Stimulated activated CD8-positive, alpha-beta memory T cell treated with anti-CD3 and anti-CD28 coated beads, Interleukin-4, amount 100 ng/mL, for 48 hours (primary cell): ENCODE measurements at places on chromosomes 4 and X.

- DNase-seq = no peak
Observed at GRCh38 chrX:1719270-1719669, 104.4 kb downstream of the ASMT start.

GRCh38 chr4:93835929-93836328 lies 7.4 kb downstream of the ATOH1 start:
- no peak for DNase-seq

GRCh38 chr4:56828784-56829535 lies 7.5 kb upstream of the SPINK2 start:
- DNase-seq = no peak

DNA sequence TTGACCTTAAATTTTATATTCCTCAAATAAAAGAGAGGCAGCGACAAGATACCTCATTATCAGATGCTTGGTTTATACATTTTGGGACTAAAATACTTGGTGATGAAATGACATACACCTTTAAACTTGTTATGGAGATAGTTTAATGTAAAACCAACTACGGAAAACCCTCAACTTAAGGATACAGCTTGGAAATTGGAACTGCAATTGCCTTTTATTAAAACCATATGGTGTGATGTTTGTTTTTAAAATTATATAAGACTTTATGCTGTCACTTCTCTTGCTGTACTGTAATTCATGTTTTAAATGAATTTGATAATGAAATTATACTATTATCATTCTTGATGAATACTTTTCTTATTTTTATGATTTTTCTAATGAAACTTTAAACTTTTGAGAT lies 25.9 kb downstream of the METTL14 start:
- DNase-seq = no peak

DNA sequence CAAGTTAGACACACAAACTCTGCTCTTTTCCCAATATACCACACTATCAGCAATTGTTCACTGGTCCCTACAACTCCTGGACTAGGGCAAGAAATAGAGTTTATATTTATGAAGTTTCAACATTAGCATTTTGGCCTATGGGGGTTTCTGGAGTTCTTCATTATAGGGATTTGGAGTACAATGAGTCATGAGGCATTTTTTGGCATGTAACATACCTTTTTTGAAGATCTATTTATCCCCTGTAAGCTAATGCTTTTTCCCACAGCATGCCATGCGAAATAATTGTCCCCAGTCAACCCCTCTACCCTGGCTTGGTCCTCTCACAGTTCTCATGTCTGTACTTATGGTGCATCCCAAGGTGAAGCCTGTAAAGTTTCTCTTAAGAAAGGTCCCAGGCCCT lies 36.7 kb upstream of the EDA2R start:
- no peak for DNase-seq

- no peak for DNase-seq
Observed at GRCh38 chr4:12122316-12122715, 693.6 kb upstream of the HS3ST1 start.

DNA sequence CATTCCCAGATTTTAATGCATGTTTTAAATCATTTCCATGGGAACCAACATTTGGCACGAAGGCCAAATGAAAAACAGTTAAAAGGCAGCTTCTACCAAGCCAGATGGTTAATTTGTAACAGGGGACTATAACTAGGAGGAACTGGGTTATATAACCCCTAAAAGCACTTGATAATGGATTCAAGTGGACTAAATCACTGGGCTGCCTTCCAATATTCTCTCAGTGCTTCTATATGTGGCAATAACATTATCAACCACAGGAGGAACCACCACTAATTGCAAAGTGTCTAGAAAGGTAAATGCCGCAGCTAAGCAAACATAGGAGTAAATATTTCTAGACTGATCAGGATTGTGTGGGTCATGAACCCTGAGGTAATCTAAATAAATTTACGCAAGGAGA lies 391.5 kb downstream of the UBE2NL start:
- no peak for DNase-seq

DNA sequence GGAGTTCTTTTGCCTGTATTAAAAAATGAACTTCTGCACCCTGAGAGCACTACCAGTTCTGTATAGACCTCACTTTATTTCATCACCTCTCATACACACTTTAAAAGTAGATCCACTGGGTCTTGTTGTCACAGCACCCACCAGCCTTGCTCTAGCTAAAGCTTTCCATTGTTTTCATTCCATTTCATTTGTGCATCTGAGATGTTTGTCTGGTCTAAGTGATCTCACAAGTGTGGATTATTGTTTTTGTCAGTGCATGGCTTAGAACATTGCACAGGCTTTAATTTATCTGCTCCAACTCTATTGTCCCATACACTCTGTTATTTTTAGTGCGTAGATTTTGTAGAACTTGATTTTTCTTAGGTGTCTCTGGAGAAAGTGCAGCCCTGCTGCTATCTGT lies 1157.5 kb upstream of the PABPC4L start:
- DNase-seq = no peak

DNA sequence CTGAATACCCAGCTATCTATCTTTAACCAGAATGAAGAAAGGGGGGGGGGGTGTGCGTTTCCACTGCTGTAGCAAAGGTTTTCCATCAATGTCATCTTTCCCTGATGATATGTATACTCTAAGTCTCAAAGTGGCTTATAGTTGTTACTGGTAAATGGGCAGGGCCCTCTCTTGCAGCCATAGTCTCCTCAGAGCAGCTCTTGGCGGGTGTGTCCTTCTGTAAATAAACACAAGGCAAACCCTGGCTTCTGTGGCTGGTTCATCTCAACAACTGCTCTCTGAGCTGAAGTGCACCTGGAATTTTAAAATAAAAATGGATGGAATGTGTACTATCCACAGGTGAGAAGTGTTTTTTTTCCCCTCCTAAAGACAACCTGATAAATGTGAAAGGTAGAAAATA lies 57.5 kb upstream of the SCML1 start:
- no peak for DNase-seq

DNA sequence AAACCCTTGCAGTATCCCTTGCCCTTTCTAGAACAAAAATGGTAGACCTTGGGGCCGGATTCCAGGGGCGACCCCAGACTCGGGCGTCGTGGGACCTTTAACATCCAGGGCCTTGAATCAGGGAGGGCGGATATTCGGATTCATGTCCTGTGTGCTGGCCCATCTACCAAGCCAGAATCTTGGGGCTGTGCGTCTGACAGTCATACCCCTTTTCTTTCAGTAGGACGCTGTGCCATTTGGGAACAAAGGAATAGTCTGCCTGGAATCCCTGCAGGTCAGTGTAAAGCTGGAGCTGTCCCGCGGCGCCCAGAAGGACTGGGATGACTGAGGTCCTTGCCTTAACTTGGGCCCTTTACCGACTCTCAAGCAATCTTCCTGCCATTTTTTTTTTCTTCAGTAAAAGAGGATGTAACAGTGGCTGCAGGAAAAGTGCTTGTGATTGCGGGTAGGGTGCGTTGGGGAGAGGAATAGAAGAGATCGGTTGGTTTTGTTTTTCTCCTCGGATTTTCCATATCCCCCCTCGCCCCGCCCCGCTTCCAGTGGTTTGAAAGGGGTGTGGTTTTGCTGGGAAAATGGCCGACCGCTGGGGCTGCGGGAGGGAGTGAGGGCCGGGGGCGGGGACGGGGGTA lies 518 bp downstream of the ARMCX1 start:
- peak; percentile 26 for DNase-seq

DNA sequence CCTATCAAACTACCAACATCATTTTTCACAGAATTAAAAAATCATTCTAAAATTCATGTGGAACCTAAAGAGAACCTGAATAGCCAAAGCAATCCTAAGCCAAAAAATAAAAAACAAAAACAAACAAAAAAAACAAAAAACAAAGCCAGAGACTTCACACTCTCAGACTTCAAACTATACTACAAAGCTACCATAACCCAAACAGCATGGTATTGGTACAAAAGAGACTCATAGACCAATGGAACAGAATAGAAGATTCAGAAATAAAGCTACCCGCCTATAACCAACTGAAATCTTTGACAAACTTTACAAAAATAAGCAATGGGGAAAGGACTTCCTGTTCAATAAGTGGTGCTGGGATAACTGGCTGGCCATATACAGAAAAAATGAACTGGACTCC lies 152.3 kb upstream of the SMIM31 start:
- no peak for DNase-seq

DNA sequence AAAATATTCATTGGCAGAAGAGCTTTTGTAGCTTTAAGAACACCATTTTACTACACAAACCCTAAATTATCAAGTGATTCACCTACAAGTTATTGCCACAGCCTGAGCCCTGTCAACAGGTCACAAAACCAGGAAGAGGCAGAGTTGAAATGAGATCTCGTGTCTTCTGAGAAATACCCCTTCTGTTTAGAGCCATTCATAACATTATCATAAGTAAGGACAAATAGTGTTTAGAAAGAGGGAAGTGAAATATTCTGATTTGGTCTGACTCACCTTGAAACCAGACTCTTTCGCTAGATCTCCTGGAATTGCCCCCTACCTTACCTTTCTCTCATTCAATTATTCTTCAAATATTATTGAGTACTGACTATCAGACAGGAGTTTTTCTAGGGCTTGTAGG lies 5.9 kb downstream of the ETDB start:
- no peak for DNase-seq

DNA sequence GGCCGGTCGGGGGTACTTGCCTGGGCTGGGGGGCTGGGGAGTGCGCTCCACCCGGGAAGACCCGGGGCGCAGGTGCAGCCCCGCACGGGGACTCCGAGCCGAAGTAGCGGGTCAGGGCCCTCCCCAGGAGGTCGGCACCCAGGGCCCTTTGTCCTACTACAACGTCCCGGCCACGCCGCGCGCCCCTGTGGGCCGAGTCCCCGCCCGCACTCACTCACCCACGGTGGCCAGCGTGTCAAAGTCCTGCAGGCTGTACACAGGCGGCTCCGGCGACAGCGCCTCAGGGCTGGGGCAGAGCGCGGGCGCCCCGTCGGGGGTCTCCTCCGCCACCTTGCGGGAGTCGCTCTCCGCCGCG lies 602 bp downstream of the PRKX start:
- peak; percentile 29 for DNase-seq

GRCh38 chr4:31045724-31046318 lies 325.7 kb downstream of the PCDH7 start:
- no peak for DNase-seq

GRCh38 chr4:22416403-22416802 lies 99.5 kb downstream of the ADGRA3 start:
- no peak for DNase-seq

GRCh38 chr4:155772459-155773195 lies 13.8 kb downstream of the GUCY1B1 start:
- DNase-seq = no peak

DNA sequence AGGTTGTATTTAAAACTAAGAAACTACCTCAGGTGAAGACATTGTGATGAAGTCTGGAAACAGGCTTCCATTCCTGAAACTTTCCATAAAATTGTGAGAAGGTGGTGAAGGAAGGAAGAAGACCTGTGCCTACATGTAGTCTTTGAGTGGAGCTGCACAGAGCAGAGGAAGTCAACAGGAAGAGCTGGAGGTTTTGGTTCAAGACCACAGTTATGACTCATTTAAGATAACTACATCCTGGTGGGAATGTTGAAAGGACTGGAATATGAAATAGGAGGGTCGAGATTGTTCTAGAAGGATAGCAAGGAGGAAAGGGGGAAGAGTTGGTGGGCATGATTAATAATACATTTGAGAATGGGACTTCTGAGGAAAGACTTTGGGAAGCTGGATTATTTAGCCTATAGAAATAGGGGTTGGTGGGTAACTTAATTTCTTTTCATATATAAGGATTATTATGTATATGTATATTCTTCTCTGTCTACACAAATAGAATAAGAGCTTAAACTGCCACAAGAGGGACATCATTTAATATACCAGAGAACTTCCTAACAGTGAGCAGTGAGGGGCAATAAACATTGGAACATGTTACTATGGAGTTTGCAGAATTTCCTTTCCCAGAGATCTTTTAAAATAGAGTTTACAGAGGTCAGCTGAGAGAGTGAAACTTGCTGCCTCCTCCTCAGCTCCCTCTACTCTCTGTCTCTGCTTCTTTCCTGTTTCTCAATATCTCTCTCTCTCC lies 23.5 kb downstream of the AWAT2 start:
- DNase-seq = no peak

- no peak for DNase-seq
Observed at GRCh38 chrX:40434443-40434842, 146.3 kb upstream of the ATP6AP2 start.

DNA sequence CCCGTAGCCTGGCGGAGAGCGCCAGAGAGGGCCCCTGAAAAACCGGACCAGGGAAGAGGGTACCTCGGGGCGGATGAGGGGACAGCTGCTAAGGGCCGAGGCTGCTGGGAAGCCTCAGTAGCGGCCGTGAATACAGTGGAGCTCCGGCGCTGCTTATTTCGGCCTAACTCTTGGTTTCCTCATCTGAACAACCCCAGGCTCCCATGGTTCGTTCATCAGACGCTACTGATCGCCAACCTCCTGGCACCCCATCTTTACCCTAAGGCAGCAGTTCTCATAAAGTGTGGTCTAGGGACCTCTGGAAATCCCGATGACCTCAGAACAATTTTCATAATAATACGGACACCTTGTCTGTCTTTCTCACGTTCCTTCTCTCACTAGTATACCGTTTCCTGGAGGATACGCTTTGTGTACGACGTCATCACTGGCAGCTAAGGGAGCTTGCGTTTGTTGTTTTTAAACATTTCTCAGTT lies 645 bp upstream of the RAB28 start:
- DNase-seq = no peak

- no peak for DNase-seq
Observed at GRCh38 chr4:20480165-20480947, 219.9 kb upstream of the PACRGL start.

DNA sequence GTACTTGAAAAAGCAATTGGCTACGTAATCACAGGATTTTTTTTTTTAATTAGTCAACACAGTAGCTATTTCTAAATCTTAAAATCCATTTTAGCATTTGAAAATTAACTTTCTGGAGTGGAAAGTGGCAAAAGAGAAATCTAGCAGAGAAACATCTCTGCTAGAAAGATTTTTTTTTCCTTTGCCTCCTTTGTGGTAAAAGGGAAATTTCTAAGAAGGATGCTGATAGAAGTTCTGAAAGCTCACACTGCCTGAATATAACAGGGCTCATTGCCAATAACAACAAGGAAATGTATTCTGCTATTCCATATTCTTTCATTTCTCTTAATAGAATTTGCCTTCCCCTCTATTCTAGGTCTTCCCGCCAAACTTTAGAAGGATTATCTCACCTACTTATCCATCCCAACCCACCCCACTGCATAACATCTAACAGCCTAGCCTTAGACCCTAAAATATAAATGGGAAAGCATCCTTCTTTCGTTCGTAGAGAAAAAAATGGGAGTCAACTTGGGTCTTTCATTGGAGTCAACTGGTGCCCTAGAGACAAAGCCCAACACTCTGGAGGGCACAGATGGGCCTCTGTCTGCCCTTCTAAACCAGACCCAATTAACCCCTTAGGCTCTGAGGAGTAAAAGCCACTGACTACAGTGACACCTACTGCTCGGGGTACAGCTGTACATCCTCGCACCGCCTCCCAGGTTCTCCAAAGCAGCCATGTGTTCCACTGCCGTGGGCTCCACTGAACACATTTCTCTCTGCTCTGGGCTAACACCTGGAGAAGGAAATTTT lies 103.9 kb downstream of the MAML3 start:
- peak; percentile 34 for DNase-seq

- no peak for DNase-seq
Observed at GRCh38 chrX:21394792-21395191, 20.6 kb downstream of the CNKSR2 start.
